Calu3 (cell line): ENCODE measurements at places on chromosomes 5 and 9.
A peak's percentile ranks its signal among the peaks of the same experiment; 100 is the strongest.

DNA sequence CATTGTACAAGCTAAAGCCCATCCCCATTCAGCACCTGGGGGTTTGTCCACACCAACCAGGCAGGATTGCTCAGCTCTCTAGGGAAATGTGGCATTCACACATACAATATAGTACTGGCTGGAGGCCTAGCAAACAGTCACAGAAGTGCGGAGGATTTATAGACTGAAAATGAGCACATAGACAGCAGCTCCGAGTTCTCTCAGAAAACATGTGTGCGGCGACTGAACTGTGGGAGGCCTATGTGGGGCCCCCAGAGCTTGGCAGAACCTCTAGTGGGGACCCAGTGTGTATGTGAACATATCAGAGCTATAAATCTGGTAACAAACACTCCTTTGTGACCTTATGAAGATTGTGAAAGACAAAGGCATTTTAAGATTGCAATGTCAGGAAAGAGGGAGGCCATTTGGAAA is 431.1 kb downstream of the DTWD2 start:
- DNase-seq = no peak

DNA sequence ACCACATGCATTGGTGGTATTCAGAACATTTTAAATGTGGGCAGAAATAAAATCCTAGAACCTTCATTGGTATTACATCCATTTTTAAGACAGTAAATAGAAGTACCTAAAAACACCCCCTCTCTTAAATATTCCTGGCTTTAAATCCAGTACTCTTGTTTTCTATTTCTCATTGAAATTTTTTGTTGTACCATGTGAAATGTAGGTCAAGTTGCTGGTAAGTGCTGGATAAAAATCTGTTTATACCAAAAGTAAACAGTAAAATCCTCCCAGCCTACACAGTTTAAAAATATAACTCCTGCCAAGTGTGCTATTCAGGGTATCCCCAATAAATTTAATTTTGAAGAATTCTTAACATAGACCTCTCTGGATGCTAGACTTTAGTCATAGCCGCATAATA is 75.0 kb upstream of the FST start:
- no peak for DNase-seq

DNA sequence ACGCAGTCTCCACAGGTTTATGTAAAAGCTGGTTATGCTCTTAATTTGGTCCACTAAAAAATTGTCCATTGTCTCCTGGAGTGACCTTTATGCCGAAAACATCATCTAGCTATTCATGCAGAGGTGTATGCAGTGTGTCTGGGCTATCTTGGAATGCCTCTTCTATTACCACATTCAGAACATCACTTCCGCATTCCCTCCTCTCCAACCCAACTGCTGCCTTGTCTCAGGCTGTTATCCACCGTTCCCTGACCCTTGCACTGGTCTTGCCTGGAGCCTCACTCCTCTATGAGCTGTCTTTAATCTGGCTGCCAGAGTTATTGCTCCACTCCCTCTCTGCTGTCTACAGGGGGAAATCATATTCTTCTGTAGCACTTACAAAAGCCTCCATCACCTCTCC is 214.1 kb upstream of the ANKRD55 start:
- peak; percentile 42 for DNase-seq

DNA sequence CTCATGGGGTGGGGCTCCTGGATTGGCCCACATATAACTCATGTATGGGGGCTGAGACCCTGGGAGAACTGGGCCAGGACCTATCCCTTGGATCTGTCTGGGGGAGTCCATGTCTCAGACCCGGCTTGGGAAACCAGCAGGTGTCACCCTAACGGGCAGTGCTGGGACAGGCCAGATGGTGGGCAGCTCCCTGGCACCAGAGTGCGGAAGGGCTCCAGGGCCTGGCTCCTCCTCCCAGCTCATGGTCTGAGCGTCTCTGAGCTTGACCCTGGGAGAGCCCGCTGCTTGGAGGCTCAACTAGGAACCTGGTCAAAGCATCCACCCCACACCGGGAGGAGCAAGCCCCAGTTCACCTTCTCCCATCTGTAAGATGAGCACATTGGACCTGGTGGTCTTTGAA is 15.5 kb upstream of the NCS1 start:
- peak; percentile 41 for DNase-seq

- no peak for DNase-seq
Observed at GRCh38 chr5:113042491-113043243, 66.1 kb downstream of the DCP2 start.

- no peak for DNase-seq
Observed at GRCh38 chr5:144281784-144282183, 111.1 kb downstream of the KCTD16 start.

DNA sequence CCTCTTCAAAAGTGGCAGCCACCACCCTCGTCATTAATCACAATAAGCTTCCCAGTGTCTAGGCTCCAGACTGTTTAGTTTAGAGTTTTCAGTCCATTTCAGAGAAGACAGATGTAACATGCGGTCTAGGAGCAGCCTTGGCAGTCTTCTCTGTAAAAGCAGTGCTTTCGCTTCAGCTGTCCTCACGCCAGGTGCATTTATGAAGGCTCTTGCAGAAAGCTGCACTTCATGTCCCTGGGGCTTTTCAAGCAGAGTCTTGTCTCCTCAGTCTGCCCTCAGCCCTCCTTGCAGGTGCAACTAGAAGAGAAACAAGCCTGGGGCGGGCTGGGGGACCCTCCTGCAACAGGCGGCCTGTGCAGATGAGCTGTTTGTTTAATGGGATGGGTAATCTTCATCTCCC is 281.9 kb downstream of the DRD1 start:
- no peak for DNase-seq

DNA sequence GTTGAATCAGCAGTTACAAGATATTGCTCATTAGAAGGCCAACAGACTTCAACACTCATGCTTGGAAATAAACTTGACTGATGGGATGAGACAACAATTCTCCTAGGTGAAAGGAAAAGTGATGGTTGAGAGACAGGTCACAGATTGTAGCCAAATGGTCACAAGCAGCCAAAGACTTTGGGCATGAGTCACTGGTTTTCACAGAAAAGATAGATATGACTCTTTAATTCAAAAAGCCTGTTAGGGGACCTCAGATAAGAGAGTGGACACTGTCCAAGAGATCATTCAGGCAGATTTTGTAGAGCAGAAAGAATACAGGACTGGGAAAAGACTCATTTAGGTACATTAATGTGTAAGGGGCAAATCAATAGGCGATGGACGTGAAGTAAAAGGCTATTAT is 982.5 kb downstream of the MAT2B start:
- no peak for DNase-seq

- no peak for DNase-seq
Observed at GRCh38 chr9:78188594-78188993, 47.3 kb upstream of the CEP78 start.

DNA sequence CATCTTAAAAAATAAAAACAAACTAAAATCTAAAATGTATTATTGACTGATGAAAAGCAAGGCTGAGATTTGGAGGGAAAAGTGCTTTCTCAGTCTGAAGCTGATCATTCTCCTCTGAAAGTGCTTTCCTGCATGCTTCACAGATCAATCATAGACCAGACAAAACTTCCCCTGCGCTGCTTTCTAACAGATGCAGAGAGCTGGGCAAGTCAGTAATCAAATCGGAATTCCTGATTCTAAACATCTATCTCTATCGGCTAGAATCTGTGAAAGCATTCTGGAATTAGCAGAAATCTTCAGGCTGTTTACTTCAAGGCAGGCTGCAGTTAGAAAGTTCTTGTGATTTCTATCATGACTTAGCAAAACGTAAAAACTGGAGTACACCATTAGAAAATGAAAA is 15.6 kb upstream of the FAM81B start:
- DNase-seq = no peak

DNA sequence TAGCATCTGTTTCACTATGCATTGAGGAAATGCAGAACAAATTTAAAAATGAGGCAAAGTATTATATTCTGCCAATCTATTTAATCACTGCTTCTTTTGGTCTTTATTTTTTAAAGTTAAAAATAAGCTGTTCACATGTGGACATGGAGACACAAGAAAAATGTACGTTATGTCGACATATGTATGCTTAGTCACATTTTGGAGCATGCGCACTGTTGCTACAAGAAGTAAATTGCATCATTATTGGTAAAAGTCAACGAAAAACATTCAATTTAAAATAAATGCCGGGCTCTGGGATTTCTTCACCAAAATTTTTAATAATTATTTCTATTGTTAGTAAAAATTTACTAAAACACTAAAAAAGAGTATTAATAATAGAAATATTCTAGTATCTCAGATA is 876.3 kb upstream of the CTNND2 start:
- no peak for DNase-seq

GRCh38 chr9:127572961-127573721 is 38.9 kb upstream of the STXBP1 start:
- no peak for DNase-seq

GRCh38 chr9:21265421-21266189 is 25.8 kb upstream of the IFNA14 start:
- DNase-seq = no peak

DNA sequence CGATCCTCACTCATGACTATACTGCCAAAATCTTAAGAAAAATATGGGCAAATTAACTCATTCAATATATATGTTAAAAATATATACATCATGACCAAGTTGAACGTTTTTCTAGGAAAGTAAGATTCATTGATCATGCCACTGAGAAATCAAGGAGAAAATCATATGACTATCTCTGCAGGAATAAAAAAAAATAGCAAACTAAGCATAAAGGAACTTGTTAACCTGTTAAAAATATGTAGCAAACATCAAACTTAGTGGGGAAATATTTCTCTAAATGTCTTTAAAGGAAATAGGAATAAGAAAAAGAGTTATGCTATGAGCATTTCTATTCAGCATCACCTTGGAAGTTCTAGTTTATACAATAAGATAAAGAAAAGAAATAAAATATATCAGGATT is 302.4 kb downstream of the GLIS3 start:
- DNase-seq = no peak

DNA sequence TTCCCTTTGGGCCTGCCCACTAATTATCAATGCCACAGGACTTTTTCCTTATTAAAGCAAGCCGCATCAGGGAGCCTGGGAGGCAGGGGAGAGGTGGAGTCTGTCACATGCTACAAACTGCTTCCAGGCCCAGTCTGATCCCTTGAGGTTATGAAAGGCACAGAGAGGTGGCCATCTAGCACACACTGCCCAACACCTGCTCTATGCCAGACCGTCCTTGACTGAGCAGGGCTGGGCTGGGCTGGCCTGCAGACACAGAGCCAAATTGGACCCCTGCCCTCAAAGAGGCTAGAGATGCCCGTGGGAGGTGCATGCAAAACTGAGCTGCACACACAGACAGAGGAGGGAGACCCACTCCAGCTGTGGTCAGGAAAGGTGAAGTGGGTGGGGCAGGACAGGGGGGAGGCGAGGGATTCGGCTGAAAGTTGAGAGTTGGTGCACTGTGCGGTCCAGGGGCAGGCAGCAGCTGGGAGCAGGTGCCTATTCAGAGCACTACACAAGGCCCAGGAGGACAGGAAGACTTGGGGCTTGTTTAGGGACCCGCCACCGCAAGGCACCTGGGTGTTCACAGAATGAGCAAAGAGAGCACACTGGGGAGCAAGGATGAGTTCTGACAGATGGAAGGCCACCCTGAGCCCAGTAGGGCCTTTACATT is 36.4 kb upstream of the TCF7 start:
- no peak for DNase-seq

DNA sequence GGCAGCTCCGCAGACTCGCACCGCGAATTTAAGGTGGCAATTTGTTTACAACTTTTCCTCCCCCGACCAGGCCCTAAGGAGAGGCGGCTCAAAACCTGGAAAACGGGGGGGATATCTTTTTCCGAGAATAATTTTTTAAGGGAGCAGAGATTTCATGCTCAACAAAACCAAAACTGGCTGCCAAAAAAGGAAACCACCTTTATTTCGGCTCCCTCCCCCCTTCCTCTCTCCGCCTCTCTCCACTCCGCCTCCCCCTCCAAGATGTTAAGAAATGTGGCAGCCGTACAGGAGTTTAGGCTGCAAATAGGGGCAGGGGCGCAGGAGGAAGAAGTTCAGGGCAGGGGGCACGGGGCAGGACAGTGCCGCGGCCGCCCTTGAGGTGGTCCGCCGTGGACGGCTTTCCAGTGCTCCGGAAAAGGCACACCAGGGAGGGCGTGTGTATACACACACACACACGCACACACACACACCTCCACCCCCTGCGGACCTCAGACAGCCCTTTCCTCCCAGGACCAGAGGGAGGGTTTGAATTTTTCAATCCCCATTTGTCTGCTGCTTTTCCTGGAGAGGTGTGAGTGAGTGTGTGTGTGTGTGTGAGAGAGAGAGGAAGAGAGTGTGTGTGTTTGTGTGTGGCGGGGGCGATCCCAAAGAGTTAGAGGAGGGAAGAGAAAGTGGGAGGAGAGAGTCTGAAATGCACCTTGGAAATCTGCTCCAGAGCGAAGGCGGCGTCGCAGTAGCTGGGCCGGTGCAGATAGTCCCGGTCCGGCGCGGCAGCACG is 9.1 kb downstream of the PTCH1 start:
- DNase-seq = peak; percentile 49

- no peak for DNase-seq
Observed at GRCh38 chr9:79387101-79387835, 184.5 kb upstream of the TLE4 start.

- DNase-seq = no peak
Observed at GRCh38 chr9:122100756-122101155, 7.6 kb upstream of the TTLL11 start.

DNA sequence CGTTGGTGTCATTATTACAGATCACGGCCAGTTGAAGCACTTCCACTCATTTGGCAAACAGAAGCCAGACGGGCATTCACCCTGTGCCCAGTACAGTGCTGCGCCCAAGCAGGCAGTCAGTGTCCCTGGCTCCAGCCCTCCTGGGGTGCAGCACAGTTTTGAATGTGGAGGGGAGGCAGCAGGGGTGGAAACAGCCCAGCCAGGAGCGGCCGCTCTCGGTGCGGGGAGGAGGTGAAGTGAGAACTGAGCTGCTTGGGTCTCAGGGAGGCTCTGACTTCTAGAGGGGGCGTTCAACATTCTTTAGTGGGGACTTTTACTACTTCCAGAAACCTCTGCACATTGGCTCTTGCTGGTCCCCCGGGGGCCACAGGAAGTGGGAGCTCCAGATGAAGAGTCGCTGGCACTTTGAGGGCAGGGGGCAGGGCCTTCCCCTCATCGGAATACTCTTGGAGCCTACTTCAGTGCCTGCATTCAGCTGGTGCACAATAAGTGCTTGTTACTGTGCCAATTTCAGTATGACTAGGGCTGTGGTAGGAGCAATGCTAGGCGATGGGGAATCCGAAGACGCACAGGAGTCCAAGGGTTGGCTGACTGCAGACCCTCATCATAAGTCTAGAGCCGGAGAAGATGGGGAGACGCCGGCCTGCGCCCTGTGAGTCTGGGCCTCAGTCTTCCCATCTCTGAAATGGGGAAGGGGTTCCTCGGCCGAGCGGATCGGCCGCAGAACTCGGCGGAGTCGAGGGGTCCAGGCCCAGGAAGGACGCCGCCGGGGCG is 492 bp upstream of the NEK6 start:
- no peak for DNase-seq

GRCh38 chr9:91839926-91840465 is 110.0 kb downstream of the ROR2 start:
- no peak for DNase-seq

GRCh38 chr5:66789434-66789833 is 193.2 kb downstream of the MAST4 start:
- no peak for DNase-seq

DNA sequence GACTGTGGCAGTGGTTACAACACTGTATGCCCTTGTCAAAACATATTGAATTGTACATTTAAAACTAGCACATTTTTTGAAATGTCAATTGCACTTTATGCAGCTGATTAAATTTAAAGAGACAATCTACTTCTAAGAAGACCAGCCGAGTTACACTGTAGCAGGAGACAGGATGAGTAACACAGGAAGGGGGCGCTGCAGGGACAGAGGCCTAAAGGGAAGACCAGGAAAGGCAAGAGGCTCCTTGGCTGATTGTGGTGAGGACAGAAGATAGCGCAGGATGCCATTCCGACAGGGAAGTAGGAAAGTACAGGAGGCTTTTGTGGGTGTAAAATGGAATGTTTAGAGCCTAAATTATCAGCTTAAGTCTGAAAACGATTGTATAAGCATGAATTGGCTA is 28.2 kb upstream of the PPP2R2B start:
- DNase-seq = peak; percentile 25
